Activated naive CD4-positive, alpha-beta T cell (primary cell): ENCODE measurements at places on chromosomes 3 and 15.

- DNase-seq = no peak
These were observed 32.2 kb upstream of the ADCY5 start for GRCh38 chr3:123481071-123481470.

DNA sequence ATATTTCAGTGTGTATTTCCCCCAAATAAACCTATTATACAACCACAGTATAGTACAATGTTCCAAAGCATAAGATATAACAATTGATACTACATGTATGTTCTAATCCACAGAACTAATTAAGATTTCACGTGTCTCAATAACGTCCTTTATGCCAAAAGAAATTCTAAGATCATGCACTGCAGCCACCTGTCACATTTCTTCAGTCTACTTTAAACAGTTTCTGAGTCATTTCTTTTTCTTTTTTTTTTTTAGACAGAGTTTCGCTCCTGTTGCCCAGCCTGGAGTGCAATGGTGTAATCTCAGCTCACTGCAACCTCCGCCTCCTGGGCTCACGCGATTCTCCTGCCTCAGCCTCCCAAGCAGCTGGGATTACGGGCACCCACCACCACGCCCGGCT, 190.2 kb downstream of the STAG1 start:
- DNase-seq = no peak

DNA sequence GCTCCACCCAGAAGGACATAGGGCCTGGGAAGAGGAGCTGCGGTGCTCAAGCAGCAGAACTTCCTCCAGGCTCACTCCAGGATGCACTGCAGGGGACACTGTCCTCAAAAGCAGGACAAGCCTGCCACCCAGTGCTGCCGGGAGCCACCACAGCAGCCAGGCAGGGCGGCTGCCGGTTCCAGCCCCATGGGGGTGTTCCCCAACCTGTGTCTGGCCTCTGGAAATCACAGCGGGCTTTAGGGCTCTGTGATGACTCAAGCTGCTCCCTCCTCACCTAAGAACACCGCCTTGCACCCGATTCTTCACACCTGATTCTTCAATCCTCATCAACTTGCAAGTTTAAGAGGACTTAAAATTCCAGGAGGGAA, 71.9 kb upstream of the SLC6A11 start:
- no peak for DNase-seq

- no peak for DNase-seq
These were observed 447.2 kb upstream of the DPH6 start for GRCh38 chr15:35993196-35993595.

- DNase-seq = no peak
These were observed 526.4 kb downstream of the SOX2 start for GRCh38 chr3:182238126-182238525.

GRCh38 chr3:52428151-52429005, 16.5 kb downstream of the SEMA3G start:
- DNase-seq = no peak
